ENCODE measurements at places on chromosomes 6 and 20. TPM values are rescaled to one million over a fixed set of nuclear protein-coding genes. Genes with fewer than 3 reads are reported as not detected.

Gene MRS2
- 31.1 TPM for polyA plus RNA-seq

Gene ROMO1
- polyA plus RNA-seq = 755 TPM

Gene RNF39
- polyA plus RNA-seq = 2.2 TPM

Gene SERINC3
- 226 TPM for polyA plus RNA-seq

Gene C20orf202
- polyA plus RNA-seq = 0.91 TPM

Gene BPIFA1
- not detected for polyA plus RNA-seq

Gene DPPA5
- not detected for polyA plus RNA-seq

Gene JAG1
- polyA plus RNA-seq = 47.1 TPM

Gene OR2J3
- 0.46 TPM for polyA plus RNA-seq

Gene ILRUN
- 50.6 TPM for polyA plus RNA-seq

Gene TRAPPC3L
- not detected for polyA plus RNA-seq

All from HepG2 (cell line).